H54 (cell line): ENCODE measurements at places on chromosomes 11 and 22.

DNA sequence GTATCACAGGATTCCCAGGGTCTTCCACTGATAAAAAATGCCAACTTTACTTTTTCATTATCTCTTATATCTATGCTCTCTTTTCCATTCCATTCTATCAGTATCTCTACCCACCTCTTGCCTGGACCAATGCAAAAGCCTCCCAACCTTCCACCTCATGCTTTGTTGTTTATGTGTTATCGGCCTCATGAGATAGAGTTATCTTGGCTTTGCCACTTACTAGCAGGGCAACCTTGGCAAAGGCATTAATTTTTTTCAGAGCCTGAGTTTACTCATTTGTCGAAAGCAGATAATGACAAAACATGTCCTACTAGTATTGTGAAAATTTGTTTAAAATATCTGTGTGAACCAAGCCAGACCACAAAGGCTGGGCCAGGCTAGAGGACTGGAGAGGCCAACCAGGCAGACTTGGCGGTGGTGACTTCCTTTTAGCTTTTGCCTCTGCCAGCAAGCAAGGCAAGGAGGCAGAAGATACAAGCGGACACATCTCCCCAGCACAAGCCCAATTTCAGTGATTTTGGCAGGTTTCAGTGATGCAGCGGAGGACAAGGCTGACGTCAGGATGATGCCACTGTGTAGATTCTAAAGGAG, 106.9 kb downstream of the ADAMTS15 start:
- no peak for DNase-seq

GRCh38 chr22:40567106-40567505, 69.4 kb downstream of the MRTFA start:
- no peak for DNase-seq

DNA sequence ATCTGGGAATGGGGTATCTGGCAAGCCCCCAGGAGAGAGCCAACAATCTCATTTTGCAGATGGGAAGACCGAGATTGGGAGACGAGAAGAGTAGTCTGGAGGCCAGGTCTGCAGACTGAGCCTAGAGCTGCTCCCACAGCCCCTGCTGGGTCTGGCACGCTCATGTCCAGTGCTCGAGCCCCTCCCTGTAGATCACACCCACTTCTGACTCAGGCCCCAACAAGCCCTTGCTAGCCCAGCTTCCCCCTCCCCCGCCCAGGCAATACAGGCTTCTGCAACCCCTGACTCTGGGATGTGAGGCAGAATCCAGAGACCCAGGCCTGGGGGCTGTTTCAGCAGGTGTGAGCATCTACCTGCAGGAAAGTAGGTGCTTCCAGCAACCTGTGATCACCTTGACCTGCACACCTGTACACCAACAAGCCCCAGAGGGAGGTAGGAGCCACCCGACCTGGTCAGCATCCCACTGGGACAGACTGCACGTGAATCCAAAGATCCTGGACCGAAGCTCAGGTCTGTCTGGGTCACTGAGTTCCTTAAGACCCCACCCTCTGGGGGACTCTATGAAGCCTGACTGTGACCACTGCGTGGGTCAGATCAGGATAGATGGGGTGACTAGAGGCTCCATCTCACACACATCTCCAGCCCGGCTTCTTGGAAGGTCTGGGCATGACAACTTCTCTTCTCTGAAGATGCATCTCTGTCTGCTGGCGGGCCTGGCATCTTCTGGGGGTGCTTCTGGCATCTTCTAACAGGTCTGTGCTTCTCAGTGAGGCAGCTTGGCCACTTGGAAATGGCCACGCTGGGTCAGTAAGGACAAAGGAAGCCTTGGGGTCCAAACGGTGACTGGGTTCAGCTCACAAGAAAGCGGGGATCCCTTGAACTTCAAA, 29.3 kb downstream of the LINC01488 start:
- no peak for DNase-seq

GRCh38 chr22:17969701-17970113, 54.7 kb downstream of the MICAL3 start:
- peak; percentile 49 for DNase-seq

DNA sequence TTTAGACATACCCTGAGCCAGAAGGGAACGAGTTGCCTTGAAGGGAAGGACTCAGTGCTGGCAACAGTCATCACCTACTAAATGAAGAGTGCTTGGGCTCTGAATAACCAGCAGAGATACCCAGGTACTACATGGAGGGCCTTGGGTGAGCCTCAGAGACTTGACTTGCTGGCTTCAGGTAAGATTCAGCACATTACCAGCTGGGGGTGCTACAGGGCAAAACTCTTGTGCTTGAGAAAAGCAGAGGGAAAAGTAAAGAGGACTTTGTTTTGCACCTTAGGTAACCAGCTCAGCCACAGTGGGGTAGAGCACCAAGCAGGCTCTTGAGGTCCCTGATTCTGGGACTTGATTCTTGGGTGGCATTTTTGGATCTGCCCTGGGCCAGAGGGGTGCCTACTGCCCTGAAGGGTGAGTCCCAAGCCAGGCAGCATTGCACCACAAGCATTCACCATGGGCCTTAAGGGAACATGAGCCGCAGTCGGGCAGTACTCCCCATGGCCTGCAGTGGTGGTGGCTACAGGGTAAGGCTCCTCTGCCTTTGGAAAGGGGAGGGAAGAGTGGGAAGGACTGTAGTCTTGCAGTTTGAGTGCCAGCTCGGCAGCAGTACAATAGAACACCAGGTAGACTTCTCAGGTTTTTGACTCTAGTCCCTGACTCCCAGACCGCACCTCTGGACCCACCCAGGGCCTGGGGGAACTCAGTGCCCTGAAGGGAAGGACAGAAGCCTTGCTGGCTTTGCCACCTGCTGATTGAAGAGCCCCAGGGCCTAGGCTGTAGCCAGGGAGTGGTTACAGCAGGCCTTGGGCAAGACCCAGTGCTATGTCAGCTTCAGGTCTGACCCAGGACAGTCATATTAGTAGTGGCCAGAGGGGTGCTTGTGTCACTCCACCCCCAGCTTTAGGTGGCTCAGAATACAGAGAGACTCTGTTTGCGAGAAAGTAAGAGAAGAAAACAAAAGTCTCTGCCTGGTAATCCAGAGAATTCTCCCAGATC, 22.7 kb upstream of the PLEKHA7 start:
- DNase-seq = no peak

DNA sequence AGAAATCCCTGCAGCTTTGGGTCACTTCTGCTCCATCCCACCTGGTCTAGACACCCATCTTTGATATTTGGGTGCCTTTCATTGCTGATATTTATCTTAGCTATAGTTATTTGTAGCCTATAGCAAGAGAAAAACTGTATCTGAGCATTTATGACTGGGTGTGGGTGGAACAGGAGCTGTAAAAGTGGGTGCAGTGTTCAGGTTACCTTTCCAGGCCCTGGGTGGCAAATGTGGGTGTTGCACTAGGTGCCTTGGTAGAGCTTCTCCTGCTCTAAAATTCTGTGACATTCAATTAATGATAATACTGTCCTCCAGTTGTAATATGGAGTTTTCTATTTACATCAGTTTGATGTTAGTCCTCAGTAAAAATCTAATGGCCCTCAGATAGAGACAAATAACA, 78.4 kb upstream of the OR4B1 start:
- DNase-seq = no peak

- no peak for DNase-seq
These were observed 106.2 kb downstream of the ABTB2 start for GRCh38 chr11:34251589-34251980.

GRCh38 chr11:123518496-123519054, 88.5 kb downstream of the GRAMD1B start:
- DNase-seq = no peak

DNA sequence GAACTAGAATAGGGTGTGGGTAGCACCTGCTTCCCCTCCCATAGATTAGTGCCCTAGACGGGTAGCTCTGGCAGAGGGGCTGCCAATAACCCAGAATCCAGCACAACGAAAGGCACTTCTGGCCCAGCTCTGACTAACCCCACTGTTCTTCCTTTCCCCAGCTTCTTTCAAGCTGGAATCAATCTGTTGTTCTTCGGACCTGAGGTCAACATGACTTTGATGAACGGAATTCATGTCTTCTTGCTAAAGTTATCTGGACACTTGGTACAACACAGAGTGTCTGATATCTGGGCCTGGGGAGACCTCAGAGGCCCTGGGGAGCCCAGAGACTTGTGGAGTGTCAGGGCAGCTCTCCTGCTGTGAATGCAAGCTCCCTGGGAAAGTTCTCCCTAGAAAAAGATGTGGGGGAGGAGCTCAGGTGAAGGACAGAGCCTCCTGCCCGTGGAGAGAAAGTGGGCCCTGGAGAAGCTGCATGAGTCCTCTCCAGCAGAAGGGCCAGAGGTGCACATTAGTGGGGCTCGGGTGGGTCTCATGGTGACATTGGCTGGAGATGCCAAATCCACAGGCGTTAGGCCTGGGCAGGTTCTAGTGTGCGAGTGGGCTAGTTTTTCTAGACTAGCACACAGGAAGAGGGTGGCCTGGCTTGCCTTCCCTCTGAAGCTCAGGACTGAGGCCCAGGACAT, 6.3 kb downstream of the KCNJ11 start:
- DNase-seq = no peak

DNA sequence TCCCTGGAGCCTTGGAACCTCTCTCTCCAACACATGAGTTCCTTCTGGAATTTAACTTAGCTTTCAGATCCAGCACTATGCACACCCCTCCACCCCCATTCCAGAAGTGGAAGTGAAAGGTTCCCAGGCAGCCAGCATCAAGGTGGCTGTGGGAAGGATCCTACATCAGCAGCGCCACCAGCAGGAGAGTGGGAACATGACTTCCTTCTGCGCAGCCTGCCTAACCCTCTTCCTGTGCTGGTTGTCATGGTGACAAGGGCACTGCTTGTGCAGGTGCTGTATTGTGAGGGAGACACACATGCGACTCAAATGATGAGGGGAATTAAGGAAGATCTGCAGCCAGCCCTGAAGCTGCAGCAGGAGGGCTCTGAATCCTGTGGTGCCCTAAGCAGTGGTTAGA, 904.5 kb upstream of the API5 start:
- DNase-seq = no peak

DNA sequence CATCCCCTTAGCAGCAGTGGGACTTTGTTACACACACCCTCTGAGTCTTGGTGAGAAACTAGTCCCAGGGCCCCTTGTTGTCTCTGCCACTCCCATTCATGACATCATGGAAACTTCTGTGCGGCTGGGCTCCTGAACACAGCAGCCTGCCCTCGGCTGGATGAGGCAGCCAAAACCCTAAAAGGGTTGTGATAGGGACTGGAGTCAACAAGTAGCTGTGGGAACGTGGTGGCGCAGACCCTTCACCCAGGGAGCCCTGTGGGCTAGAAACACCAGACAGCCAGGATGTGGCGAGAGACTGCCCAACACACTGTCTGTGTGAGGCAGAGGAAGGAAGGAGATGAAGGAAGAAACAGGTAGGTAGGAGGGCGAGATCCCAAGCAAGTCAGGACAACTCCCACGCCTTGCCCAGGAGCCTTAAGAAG, 3.9 kb downstream of the CD3D start:
- no peak for DNase-seq

- peak; percentile 23 for DNase-seq
These were observed 77.7 kb downstream of the MORC2 start for GRCh38 chr22:30890686-30891442.

DNA sequence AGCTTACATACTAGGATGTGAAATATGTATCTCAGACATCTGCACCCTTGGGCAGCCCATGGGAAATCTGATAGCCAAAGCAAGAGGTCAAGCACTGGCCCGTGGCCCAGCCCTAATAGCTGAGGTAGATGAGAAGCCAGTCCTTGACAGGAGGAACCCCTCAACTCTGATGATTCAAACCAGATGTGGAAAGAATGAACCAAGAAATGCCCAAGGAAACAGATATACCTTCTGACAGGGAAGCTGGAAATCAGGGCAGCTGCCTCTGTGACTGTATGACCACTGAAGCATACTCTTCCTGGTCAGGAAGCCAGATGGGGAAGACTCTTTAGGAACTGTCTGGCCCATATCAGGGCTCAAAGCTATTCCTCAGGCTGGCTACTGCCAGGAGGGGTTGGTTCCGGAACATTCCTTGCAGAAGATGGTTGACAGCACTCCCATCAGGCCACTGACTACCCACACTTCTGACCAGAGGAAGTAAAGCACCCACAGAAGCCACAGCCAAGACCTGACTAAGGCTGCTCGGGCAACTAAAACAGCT, 124.2 kb downstream of the SWAP70 start:
- DNase-seq = no peak

GRCh38 chr11:57453543-57454177, 6.7 kb upstream of the RTN4RL2 start:
- DNase-seq = no peak

DNA sequence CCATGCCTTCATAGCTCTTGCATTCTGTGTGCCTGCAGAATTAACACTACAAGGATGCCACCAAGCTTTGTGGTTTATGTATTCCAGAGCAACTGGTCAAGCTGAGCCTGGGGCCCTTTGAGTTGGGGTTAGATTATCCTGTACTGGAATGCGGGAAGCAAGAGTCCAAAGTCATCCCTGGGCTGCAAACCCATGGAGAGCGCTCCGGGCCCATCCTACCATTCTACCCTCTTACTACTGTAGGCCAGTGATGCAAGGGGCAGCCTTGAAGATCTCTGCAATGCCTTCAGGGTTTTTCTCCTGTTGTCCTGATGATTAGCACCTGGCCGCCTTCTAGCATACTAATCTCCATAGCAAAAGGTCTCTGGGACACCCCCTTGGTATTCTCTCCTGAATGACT, 51.3 kb downstream of the TUG1 start:
- no peak for DNase-seq

DNA sequence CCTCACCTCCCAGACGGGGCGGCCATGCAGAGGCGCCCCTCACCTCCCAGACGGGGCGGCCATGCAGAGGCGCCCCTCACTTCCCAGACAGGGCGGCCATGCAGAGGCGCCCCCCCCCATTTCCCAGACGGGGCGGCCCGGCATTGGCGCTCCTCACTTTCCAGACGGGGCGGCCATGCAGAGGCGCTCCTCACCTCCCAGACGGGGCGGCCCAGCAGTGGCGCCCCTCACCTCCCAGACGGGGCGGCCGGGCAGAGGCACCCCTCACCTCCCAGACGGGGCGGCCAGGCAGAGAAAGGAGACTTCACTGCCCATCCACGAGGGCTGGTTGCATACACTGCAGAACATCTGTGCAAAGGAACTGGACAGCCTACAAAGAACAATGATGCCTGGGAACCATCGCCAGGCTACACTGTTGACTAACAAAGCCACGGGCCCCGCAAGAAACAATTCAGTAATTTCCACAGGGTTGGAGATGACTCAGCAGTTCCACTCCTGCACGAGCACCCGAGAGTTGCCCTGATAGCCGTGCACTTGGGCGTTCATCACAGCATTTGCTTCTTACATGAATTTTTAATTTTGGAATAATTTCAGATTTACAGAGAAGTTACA, 58.7 kb downstream of the CTTN start:
- no peak for DNase-seq
